ENCODE measurements at places on chromosomes 4 and X.

- DNase-seq: no peak
These were observed 27.7 kb downstream of the ENPP6 start for GRCh38 chr4:184189966-184190365.

GRCh38 chr4:161991811-161992210, 172.0 kb downstream of the FSTL5 start:
- DNase-seq: no peak

GRCh38 chr4:41611881-41612871, 74.2 kb downstream of the LIMCH1 start:
- DNase-seq: peak; percentile 79

DNA sequence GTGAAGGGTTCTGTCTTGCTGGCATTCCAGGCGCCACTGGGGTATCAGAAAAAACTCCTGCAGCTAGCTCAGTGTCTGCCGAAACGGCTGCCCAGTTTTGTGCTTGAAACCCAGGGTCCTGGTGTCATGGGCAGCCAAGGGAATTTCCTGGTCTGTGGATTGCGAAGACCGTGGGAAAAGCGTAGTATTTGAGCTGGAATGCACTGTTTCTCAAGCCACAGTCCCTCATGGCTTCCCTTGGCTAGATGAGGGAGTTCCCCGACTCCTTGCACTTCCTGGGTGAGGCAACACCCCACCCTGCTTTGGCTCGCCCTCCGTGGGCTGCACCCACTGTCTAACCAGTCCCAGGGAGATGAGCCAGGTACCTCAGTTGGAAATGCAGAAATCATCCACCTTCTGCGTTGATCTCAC, 40.1 kb downstream of the NOP14 start:
- DNase-seq: no peak

DNA sequence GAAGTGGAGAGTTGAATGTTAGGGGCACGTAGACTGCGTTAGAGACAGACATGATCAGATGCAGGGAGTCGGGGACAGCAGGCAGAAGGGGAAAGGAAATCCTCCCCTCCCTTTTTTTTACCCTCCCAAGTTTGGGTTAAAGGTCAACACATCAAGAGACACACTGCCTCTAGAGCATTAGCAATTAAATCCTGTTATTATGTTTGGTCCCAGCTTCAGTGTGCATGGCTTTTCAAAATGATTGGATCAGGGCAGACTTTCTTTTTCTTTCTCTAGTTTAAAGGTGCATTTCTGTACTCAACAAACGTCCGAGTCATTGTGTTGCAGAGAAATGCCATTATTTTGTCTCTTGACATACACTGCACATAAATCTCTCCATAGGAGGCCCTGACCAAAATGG, 63.9 kb downstream of the USP26 start:
- no peak for DNase-seq

- DNase-seq: no peak
These were observed 179.0 kb downstream of the BEND2 start for GRCh38 chrX:18041656-18042055.

- no peak for DNase-seq
These were observed 17.0 kb upstream of the MAGED1 start for GRCh38 chrX:51876441-51876840.

GRCh38 chr4:1843852-1844251, 12.1 kb downstream of the LETM1 start:
- DNase-seq: no peak

DNA sequence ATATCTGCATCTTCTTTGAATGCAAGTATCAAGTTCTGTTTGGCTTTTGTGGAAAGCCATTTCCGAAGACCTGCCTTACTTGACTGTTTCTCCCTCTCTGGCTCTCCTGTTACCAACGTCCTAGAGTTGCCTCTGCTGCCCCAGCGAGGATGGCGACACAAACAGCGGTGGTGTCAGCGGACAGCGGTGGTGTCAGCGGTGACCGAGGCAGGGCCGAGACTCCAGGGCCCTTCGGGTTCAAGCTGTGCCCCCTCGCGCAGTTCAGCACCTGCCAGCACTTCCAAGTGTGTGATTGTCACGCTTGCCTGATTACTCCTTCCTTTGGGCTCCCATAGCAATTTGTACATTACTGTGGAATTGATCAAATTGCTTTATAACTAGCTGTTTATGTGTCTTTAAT, 336.9 kb upstream of the FAT1 start:
- DNase-seq: no peak

GRCh38 chr4:183599690-183600089, 59.3 kb downstream of the RWDD4 start:
- no peak for DNase-seq

GRCh38 chr4:60619531-60620305, 580.4 kb upstream of the ADGRL3 start:
- DNase-seq: no peak

DNA sequence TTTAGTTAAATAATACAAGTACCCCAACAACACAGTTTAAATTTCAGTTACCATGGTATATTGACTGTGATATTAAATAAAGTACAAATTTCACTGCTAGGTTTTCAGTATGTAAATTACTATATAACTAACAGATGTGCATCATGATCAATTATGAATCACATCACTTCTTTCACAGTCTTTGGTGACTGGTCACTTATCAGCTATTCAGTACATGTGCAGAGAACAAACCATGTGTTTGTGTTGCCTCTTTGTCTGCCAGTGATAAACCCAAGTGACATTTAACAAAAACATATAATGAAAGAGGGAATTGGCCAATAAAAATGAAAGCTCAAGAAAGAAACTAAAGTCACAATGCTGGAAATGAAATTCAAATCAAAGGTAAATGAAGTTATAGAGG, 249.3 kb downstream of the CHIC1 start:
- DNase-seq: no peak

GRCh38 chrX:24648495-24648894, 1.3 kb upstream of the PCYT1B start:
- no peak for DNase-seq

DNA sequence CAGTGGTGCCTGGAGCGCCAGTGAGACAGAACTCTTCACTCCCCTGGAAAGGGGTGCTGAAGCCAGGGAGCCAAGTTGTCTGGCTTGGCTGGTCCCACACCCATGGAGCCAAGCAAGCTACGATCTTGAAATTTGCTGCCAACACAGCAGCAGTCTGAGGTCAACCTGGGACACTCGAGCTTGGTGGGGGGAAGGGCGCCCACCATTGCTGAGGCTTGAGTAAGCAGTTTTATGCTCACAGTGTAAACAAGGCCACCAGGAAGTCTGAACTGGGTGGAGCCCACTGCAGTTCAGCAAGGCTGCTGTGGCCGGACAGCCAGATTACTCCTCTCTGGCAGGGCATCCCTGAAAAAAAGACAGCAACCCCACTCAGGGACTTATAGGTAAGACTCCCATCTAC, 149.5 kb downstream of the EDA2R start:
- DNase-seq: no peak

GRCh38 chr4:139247241-139247640, 32.8 kb downstream of the MGARP start:
- DNase-seq: no peak

GRCh38 chr4:153519687-153520086, 53.5 kb downstream of the TMEM131L start:
- no peak for DNase-seq

DNA sequence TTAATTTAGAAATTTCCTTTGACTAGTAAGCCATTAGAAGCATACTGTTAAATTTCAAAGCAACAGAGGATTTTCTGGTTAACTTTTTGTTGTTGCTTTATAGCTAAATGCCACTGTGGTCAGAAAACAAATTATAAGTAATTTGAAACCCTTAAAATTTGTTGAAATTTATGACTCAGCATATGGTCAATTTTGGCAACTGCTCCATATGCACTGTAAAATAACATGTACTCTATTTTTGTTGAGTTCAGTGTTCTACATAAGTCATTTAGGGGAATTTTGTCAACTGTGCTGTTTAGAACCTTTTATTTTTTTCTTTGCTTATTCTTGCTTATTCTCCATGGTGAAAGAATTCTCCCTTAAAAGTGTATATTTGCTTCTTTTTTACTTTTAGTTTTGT, 28.6 kb downstream of the SCLT1 start:
- DNase-seq: no peak

- DNase-seq: no peak
These were observed 244.2 kb downstream of the CBLL2 start for GRCh38 chrX:22516893-22517292.

DNA sequence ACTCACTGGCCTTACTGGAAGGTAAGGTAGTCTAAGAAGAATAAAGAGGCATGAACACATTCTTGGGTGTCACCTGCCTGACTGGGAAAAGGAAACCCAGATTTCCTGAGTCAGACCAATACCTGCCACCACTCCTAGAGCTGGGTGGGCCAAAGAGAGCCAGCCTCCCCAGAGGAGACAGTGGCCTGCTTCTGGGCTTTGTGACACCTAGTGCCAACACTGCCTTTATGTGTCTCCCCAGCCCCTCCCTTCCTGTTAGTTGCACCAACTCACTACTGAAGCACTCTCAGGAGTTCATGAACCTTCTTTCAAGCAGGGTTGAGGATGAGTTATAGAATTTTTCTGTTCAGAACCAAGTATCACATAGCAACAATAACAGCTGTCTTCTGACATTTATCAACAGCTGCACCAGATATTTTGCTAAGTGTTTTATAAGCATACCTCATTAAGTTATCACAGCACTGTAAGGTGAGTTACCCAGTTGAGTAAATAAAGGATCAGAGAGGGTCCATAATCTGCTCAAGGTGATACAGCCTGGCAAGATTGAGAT, 77.6 kb upstream of the ETNPPL start:
- no peak for DNase-seq

DNA sequence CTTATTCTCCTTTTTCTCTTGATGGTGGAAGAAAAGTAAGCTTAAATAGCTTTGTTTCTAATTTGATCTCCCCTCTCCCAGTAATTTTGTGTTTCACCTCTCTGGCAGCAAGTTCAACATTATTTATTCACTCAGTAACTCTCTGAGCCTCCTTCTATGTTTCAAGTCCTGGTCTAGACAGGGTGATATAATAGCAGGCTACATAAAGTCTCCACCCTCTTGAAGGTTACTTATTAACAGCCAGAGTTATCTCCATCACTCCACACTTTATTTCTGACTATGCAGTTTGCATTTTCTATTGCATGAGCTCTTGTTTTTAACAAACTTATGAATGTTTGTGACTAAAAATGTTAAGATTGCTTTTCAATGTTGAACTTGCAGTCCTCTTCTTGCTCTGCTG, 17.8 kb upstream of the ANOS1 start:
- DNase-seq: peak; percentile 43

DNA sequence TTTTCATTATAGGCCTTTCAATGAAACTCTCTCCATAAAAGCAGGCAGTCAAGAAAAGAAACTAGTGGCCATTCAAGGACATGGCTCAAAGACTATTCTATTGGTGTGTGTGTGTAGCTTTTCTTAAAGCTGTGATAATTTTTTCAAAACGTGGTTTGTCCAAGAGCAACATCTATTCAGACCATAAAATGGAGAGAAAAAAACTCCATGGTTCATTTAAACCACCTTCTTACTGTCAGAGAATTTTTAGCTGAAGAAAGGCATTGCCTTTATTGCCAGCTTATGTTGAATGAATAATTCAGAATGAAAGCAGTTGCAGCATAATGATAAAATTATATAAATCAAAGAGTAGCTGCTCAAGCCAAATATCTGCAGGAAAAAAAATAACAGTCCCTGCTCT, 325.5 kb downstream of the PCDH18 start:
- DNase-seq: no peak

- no peak for DNase-seq
These were observed 110.5 kb downstream of the PCDH18 start for GRCh38 chr4:137421796-137422195.
